ENCODE measurements at places on chromosomes 6 and 20.
A peak's percentile ranks its signal among the peaks of the same experiment; 100 is the strongest.

- no peak for DNase-seq
Observed at GRCh38 chr20:21106171-21107017, at the start of gene LINC00237. Gene LINC00237 (minus strand): TSS chr20:21106358.

- peak; percentile 35 for DNase-seq
Observed at GRCh38 chr6:143536461-143536865, 24.9 kb upstream of the FUCA2 start.

- no peak for DNase-seq
Observed at GRCh38 chr6:8085053-8085511, 17.3 kb downstream of the EEF1E1 start.

DNA sequence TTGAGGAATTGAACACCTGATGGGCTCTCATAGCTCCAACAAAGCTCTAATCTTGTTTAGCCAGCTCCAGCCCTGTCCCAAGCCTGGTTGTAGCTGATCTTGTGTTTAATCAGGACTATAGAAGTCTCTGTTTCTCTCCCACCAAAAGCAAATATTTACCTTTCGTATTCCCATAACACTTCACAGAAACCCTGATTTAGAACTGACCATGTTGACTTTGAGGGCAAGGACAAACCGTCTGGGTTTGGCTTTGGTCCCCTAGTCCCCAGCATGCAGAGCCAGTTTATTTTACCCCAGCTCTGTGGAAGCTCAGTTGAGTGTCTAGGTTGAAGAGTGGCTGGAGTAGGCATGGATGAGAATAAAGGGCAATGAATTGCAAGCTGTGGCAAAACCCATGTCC lies 18.0 kb upstream of the SIM1 start:
- no peak for DNase-seq

GRCh38 chr6:129472239-129472638 lies 237.7 kb downstream of the ARHGAP18 start:
- DNase-seq: no peak

GRCh38 chr20:34547844-34548613 lies 10.5 kb upstream of the MAP1LC3A start:
- DNase-seq: no peak

GRCh38 chr6:6218759-6219085 lies 101.7 kb downstream of the F13A1 start:
- DNase-seq: no peak

All from stimulated activated CD4-positive, alpha-beta T cell treated with anti-CD3 and anti-CD28 coated beads, Interleukin-1b, Interleukin-23, amount 100 ng/mL, for 4 hours (primary cell).